ENCODE measurements at places on chromosomes 5 and 9. TPM values are rescaled to one million over a fixed set of nuclear protein-coding genes. Genes with fewer than 3 reads are reported as not detected.

DNA sequence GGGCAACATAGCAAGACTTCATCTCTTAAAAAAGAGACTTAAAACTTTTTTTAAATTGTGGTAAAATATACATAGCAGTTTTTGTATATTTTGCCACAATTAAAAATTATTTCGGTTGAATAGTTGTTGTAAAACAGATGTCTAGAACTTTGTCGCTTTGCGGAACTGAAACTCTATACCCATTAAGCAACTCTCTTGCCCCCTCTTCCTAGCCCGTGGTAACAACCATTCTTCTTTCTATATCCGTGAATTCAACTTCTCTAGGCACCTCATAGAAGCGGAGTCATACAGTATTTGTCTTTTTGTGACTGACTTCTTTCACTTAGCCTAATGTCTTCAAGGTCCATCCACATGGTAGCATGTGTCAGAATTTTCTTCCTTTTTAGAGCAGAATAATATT, 43.3 kb downstream of the SPARC start:
- no peak for DNase-seq

- no peak for DNase-seq
These were observed 63.8 kb downstream of the PBX3 start for GRCh38 chr9:125811002-125811401.

DNA sequence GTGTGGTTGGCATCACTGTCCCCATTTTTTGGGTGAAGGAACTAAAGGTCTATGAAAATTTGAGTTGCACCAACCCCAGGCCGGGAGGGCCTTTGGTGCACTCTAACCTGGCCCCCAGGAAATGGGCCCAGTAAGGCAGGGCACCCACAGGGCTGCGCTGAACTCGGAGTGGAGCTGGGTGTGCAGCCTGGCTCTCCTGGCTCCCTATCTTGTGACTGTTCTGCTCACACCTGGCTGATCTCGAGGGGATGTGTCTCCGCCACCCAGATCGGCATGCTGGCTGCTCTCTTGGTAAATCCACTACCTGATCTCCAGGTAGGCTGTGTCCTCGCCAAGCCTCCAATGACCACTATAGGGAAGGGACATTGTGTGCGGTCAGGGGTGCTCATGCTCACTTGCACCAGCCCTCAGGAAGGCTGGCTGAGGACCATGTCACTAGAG, 259.8 kb downstream of the NSG2 start:
- DNase-seq: no peak

DNA sequence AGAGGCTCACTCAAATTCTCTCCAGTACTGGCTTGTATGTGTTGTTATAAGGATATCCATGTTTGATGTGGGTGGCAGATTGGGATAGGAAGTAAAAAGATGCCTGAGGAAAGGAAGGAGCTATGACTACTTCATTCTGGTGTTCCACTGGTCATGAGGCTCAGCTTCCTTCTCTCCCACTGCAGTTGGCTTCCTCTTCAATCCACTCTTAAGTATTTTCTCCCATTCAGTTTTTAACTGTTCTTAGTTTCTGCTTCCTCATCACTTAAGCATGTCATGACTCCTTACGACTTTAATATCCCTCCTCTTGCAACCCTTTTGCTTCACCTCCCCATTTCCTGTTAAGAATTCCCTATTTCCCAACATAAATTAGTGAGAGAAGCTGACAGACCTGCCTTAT, 81.1 kb downstream of the PJA2 start:
- DNase-seq: no peak

DNA sequence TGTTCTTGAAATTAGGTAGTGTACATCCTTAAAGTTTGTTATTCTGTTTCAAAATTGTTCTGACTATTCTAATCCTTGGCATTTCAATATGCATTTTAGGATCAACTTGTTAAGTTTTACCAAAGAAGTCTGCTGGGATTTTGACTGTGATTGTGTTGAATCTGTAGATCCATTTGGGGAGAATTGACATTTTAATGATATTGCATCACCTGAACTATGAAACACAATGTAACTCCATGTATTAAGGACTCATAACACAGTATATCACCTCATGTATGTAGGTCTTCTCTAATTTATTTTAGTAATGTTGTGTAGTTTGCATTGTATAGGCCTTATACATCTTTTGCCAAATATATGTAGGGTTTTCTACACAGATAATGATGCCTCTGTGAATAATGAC, 77.8 kb downstream of the RALGPS1 start:
- DNase-seq: no peak

- no peak for DNase-seq
These were observed 94.6 kb upstream of the DNAH5 start for GRCh38 chr5:14039063-14039462.

- peak; percentile 43 for DNase-seq
These were observed at the start of gene NUDT12 for GRCh38 chr5:103562453-103563157. TSS of gene NUDT12 (minus strand) at chr5:103562789. CDS start at chr5:103560248, 2,541 bp downstream.

SPINK13 gene
- not detected for polyA plus RNA-seq

- DNase-seq: no peak
These were observed 2.0 kb upstream of the PHPT1 start for GRCh38 chr9:136847088-136847825.

- no peak for DNase-seq
These were observed 32.8 kb downstream of the TMC1 start for GRCh38 chr9:72554221-72554641.

DNA sequence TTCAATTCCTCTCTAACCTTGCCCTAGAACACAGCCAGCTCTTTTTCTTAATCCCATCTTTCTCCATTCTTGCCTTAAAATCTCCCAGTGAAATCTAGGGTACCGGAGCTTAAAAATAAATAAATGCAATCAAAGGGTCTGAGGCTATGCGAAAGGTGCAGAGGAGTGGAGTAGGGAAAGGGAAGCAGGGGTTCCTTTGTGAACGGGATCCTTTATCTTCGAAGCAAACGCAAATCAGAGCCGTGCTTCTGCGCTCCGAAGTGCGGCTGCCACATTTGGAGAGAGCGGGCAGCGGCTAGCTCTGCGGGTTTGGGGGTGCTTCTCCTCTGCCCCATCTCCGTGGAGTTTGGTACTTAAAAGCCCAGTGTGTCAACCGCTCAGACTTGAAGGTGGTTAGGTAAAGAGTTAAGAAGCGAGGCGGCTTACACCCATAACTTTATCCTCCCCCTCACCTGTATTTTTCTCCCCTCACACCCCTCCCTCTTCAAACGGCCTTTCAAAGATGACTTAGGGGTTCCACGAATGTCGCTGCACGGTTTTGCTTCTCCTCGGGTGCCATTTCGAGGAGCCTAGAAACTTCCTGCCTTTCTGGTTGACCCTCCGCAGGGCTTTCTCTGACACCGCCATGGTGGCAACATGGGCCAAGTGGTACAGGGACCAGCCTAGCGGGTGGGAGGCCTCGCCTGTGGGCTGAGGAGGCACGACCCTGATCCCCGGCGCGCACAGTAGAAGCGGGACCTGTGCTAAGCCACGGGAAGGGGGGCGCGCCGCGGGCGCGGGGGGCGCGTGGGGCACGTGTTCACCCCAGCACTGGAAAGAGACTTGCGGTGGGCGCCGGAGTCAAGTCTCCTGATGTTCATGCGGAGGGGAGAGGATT, 31.7 kb upstream of the NFIB start:
- no peak for DNase-seq

DNA sequence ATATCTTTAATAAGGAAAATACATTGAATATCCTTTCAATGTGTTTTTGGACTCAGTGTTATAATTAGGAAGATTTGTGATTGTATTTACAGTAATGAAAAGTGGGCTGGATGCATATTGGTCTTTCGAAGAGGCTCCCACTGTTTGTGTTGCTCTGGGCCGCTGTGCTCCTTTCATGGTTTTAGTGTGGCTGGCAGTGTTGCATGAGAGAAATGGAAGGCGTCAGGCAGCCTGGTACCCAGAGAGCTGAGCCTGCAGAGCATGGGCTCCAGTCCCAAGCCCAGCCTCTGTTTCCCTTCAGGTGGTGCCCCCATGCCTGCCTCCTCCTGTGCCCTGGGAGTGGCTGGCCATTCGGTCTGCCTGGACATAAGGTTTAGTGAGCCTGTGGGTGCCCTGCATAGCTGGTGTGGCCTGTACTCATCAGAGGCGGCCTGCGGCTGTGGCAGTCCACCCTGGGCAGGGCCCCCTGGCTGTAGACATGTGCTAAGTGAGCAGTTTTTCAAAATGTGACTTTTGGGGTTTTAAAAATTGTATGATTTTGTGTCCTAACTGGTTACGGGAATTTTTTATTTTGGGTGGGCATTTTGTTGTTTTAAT, 27.4 kb upstream of the FAM120AOS start:
- no peak for DNase-seq

GRCh38 chr9:8391566-8391965, 592.0 kb upstream of the DMAC1 start:
- no peak for DNase-seq

Data from immature natural killer cell (primary cell).